Activated naive CD8-positive, alpha-beta T cell treated with anti-CD3 and anti-CD28 coated beads, Interleukin-2, amount 50 U/mL, for 24 hours (primary cell): ENCODE measurements at places on chromosomes 4 and X.

- H3K27ac ChIP-seq: no peak overlapping the region
- H3K4me3 ChIP-seq: no peak overlapping the region
- H3K36me3 ChIP-seq: no peaks in the 10 kb centered on the region
These were observed 48.8 kb downstream of the DKK2 start for GRCh38 chr4:106987311-106987710.

DNA sequence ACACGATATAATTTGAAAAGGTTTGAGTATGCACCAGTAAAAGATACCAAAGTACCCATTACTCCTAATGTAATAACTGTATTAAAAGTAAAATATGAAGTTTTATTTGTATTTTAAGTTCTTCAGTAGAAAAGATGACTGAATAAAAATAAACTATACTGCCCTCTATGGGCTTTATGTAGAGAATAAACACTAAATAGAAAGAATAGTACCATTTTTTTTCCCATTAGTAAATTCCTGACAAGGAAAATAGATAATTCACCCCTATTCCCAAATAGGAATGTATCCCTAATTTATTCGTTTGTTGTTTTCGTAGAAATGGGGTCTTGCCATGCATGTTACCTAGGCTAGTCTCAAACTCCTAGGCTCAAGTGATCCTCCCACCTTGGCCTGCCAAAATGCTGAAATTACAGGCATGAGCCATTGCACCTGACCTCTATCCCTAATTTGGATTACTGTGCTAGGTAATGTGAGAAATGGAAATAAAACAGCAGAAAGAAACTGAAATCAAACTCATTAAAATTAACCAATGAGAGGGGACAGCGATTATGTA lies 73.6 kb upstream of the COX18 start:
- H3K4me1 ChIP-seq: peaks cover 2% of the 10 kb centered on the region
- H3K27ac ChIP-seq: no peak overlapping the region
- H3K27me3 ChIP-seq: no peaks in the 10 kb centered on the region
- no peak overlapping the region for H3K4me3 ChIP-seq
- DNase-seq: no peak

GRCh38 chr4:176653401-176654220 lies 139.1 kb downstream of the VEGFC start:
- no peak for DNase-seq
- H3K4me3 ChIP-seq: no peak overlapping the region
- H3K36me3 ChIP-seq: no peaks in the 10 kb centered on the region
- H3K27ac ChIP-seq: no peak overlapping the region

DNA sequence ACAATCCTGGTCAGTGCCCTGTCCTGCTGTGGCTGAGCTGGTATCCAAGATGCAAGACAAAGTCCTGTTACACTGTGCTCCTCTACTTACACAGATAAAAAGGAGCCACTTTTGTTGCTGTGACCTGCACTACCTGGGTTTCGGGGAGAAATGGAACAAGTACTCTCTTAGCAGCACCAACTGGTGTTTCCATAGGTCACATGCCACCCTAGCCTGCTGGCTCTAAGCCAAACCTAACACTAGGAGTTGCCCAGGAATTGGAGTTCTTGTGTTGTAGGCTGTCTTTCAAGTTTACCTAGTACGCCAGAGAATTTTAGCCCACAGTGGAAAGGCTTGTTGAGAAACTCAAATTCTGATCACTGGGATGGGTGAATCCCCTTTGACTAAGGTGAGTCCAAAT lies 727.4 kb downstream of the FAM133A start:
- H3K36me3 ChIP-seq: no peaks in the 10 kb centered on the region
- H3K27me3 ChIP-seq: no peaks in the 10 kb centered on the region
- H3K4me1 ChIP-seq: no peaks in the 10 kb centered on the region
- H3K4me3 ChIP-seq: no peak overlapping the region

- no peaks in the 10 kb centered on the region for H3K36me3 ChIP-seq
- H3K27ac ChIP-seq: no peak overlapping the region
- no peaks in the 10 kb centered on the region for H3K4me1 ChIP-seq
These were observed 183.2 kb upstream of the MAGEE2 start for GRCh38 chrX:75968293-75968692.

- DNase-seq: no peak
- no peaks in the 10 kb centered on the region for H3K36me3 ChIP-seq
- H3K4me3 ChIP-seq: no peak overlapping the region
- peaks cover 3% of the 10 kb centered on the region for H3K27me3 ChIP-seq
These were observed 181.5 kb downstream of the SLIT2 start for GRCh38 chr4:20433097-20433705.

GRCh38 chr4:16864199-16864598 lies 34.2 kb downstream of the LDB2 start:
- no peak overlapping the region for H3K4me3 ChIP-seq
- H3K36me3 ChIP-seq: no peaks in the 10 kb centered on the region
- H3K27me3 ChIP-seq: no peaks in the 10 kb centered on the region
- no peak for DNase-seq
- H3K4me1 ChIP-seq: no peaks in the 10 kb centered on the region
- H3K27ac ChIP-seq: no peak overlapping the region

GRCh38 chr4:8262637-8263322 lies 6.8 kb upstream of the HTRA3 start:
- H3K27ac ChIP-seq: no peak overlapping the region
- no peak overlapping the region for H3K4me3 ChIP-seq
- no peaks in the 10 kb centered on the region for H3K36me3 ChIP-seq
- H3K27me3 ChIP-seq: peaks cover 10% of the 10 kb centered on the region
- no peaks in the 10 kb centered on the region for H3K4me1 ChIP-seq

DNA sequence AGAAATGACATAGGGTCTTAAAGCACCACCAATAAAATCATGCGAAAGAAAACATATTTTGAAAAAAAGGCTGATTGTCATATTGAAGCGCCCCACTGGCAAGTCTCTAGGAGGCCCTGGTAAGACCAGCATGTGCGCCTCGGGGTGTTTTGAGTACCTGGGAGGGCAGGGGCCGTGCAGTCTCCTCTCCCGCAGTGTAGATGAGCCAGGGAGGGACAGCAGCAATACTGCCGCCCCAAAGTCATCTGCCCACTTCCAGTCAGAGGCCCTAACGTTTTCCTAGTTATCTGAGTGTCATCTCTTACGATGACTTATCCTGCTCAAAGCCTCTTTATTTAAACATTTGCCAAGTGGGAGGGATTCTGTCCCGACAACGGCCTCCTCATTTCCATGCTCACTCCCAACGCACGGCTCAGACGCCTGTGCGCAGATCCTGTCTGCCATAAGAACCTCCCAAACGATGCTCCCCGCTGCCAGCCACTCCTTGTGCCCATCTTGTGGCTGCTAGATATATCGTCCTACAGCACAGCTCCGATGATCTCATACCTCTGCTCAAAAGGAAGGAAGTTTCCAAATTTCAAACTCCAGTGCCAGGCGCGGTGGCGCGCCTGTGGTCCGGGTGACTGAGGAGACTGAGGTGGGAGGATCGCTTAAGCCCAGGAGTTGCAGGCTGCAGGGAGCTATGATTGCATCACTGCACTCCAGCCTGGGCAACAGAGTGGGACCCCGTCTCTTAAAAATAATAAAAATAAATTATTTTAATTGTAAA lies 17.2 kb upstream of the SCRG1 start:
- H3K36me3 ChIP-seq: no peaks in the 10 kb centered on the region
- no peak overlapping the region for H3K27ac ChIP-seq
- DNase-seq: no peak
- H3K4me1 ChIP-seq: no peaks in the 10 kb centered on the region
- no peaks in the 10 kb centered on the region for H3K27me3 ChIP-seq
- H3K4me3 ChIP-seq: no peak overlapping the region

GRCh38 chrX:44244008-44244407 lies 99.5 kb downstream of the EFHC2 start:
- peaks cover 16% of the 10 kb centered on the region for H3K4me1 ChIP-seq
- no peak overlapping the region for H3K27ac ChIP-seq
- H3K36me3 ChIP-seq: no peaks in the 10 kb centered on the region
- no peak overlapping the region for H3K4me3 ChIP-seq

GRCh38 chr4:57672846-57673433 lies 562.8 kb upstream of the IGFBP7 start:
- no peak overlapping the region for H3K4me3 ChIP-seq
- no peak for DNase-seq
- no peaks in the 10 kb centered on the region for H3K4me1 ChIP-seq
- no peaks in the 10 kb centered on the region for H3K27me3 ChIP-seq
- no peaks in the 10 kb centered on the region for H3K36me3 ChIP-seq
- H3K27ac ChIP-seq: no peak overlapping the region

- no peak for DNase-seq
- H3K27me3 ChIP-seq: peaks cover 37% of the 10 kb centered on the region
These were observed 2.3 kb downstream of the FRMPD3 start for GRCh38 chrX:107451731-107452130.

DNA sequence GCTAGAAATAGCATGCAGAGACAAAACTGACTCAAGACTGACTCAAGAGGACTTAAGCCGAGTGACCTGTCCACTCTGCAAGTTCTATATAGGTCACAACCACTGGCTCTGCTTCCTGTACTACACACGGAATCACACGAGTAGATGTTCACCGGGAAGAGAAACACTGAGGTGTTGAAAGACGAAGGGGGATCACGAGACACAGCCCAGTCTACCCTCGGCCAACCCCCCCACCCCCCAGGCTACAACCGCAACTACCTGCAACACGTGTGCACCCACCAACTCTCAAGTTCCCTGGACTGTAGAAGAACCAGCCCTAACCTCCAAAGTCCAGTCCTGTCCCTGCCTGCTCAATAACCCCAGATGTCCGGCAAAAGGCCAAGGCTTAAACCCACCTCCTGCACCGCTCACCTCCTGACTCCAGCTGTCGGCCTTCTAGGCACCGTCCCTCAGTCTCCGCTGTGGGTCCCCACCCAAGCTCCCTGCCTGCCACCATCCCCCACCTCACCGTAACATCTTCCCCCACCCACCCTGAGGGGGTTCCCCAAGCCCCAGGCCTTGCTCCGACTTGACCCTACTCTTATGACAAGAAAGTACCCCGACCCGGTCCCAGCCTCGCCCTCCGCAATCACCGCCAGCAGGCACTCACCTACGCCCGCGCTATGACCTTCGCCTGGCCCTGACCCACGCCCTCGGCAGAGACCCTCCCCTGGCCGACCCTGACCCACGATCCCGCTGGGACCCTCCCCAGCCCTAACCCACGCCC lies 739 bp downstream of the GAK start:
- peak overlapping the region; percentile 95 for H3K27ac ChIP-seq
- no peaks in the 10 kb centered on the region for H3K27me3 ChIP-seq

DNA sequence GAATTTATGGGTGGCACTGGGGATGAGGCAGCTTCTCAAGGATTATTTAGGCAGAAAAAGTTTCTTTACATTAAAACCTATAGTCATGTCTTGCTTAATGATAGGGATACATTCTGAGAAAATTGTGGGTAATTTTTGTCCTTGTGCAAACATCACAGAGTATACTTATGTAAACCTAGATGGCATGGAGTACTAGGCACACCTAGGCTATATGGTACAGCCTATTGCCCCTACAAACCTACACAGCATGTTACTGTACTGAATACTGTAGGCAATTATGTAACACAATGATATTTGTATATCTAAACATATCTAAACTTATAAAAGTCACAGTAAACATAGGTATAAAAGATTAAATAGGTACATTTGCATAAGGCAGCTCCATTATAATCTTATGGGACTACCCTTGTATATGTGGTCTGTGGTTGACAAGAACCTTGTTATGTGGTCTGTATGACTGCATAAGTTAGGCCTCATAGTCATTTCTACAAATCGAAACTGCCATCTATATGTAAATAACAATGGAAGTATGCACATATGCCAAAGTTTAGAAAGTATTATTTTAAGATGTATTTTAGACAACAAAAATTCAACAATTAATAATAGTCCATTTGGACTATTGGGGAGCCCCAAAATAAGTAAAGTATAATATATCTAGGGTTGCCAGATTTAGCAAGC lies 87.3 kb downstream of the CFAP299 start:
- no peak overlapping the region for H3K4me3 ChIP-seq
- no peaks in the 10 kb centered on the region for H3K27me3 ChIP-seq
- DNase-seq: no peak
- H3K4me1 ChIP-seq: peaks cover 7% of the 10 kb centered on the region
- H3K27ac ChIP-seq: no peak overlapping the region

- DNase-seq: no peak
- peaks cover 25% of the 10 kb centered on the region for H3K4me1 ChIP-seq
- no peak overlapping the region for H3K27ac ChIP-seq
- no peak overlapping the region for H3K4me3 ChIP-seq
These were observed 10.5 kb upstream of the RTL5 start for GRCh38 chrX:72142094-72142793.

DNA sequence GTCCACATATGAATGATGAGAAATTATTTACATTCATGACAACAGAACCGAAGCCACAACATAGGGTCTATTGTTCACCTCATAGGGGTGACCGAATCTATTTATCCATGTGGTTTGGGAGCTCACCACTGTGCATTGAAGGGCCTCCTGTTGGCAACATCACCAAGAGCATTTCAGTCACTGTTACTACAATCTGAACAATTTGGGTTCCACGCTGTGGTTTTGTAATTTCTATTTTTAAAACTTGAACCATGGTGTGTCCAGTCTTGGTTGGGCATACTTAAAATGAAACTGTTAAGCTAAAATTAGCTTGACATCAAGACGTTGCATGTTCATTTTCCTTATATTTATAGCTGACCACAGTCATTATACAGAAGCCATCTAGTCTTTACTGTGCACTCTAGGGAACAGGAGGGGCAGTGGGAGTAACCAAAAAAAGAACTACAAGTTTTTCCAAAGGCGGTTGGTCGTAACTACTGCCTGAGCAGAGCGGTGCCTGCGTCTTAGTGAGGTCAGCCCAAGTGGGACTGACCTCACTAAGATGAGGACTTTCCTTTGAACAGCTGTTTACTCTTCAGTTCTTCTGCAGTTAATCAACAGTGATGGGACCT lies 192.1 kb downstream of the SPRY1 start:
- H3K36me3 ChIP-seq: no peaks in the 10 kb centered on the region
- no peaks in the 10 kb centered on the region for H3K27me3 ChIP-seq
- no peak overlapping the region for H3K27ac ChIP-seq
- H3K4me1 ChIP-seq: peaks cover 10% of the 10 kb centered on the region
- H3K4me3 ChIP-seq: no peak overlapping the region

- H3K4me3 ChIP-seq: no peak overlapping the region
- H3K27ac ChIP-seq: no peak overlapping the region
- H3K36me3 ChIP-seq: no peaks in the 10 kb centered on the region
- no peaks in the 10 kb centered on the region for H3K27me3 ChIP-seq
- no peaks in the 10 kb centered on the region for H3K4me1 ChIP-seq
These were observed 1762.6 kb downstream of the RPA4 start for GRCh38 chrX:98646351-98646750.

DNA sequence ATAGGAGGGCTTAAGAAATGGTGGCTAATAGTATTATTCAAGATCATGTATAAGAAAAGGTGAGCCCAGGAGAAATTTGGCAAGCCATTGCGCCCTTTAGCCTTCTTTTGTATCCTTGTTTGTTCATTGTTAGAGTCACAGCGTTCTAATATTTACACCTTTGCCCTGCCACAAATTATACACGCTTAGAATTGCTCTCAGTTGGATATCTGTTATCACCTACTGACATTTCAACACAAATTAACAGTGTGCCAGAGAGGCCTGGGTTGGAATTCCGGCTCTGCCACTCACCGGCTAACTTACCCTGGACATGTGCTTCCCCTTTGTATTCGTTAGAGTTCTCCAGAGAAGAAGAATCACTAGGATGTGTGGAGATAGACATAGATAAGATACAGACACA lies 148.7 kb upstream of the KIT start:
- no peaks in the 10 kb centered on the region for H3K4me1 ChIP-seq
- H3K27me3 ChIP-seq: no peaks in the 10 kb centered on the region
- no peaks in the 10 kb centered on the region for H3K36me3 ChIP-seq
- H3K27ac ChIP-seq: no peak overlapping the region
- H3K4me3 ChIP-seq: no peak overlapping the region
- DNase-seq: no peak

GRCh38 chr4:143406523-143406922 lies 69.8 kb downstream of the GAB1 start:
- no peaks in the 10 kb centered on the region for H3K36me3 ChIP-seq
- H3K4me1 ChIP-seq: peaks cover 42% of the 10 kb centered on the region

- no peaks in the 10 kb centered on the region for H3K27me3 ChIP-seq
- H3K4me1 ChIP-seq: no peaks in the 10 kb centered on the region
- no peak overlapping the region for H3K4me3 ChIP-seq
- no peaks in the 10 kb centered on the region for H3K36me3 ChIP-seq
- DNase-seq: no peak
These were observed 252.6 kb downstream of the TMEM47 start for GRCh38 chrX:34404386-34405070.
